ENCODE measurements at places on chromosomes 5 and 9.

DNA sequence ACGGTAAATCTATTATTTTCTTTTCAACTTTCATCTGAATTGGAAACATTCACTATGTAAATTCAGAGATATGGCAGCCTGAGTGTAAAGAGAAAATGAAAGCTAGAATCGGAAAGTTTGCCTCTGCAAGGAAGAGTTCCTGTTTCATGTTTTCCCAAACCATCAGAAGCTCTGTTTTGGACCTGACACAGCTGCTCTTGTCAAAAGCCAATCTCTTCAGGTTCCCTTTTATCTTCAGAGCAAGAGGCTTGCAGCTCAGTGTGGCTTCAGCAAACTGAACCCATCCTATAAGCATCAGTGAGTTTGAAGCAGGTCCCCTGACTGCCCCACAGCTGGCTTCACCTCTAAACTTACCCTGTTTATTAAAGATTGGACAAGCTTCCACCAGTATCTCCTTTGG is 1099.7 kb downstream of the DTWD2 start:
- DNase-seq = no peak

DNA sequence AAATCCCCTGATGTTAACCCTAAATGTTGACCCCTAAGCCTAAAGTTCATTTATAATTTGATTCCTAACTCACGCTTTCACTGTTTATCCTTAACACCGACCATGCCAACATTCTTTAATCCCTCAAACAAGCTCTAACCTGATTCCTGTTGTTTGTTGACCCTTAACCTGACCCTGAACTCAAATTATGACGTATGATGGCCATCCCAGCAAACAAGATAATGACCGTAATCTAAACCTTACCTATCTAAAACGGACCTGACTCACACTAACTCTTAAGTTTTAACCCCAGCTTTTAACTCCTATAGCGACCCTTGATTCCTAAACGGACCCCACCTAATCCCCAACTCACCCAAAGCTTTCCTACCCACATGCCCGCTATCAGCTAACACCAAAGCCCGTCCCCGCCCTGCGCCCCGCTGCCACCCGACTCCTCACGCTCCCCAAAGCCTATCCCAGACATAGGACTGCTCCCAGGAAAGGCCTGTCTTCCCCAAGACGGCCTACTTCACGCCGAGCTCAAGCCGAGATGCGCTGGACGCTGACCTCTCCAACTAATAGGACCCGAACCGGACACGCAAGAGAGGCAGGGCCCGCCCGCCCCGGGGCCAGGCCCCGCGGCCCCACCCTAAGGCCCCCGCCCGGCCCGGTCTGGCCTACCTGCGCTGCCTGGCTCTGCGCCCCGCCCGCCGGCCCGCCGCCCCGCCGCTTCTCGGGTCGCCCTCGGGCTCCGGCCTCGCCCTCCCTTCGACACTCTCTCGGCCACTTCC is 395 bp downstream of the TLN1 start:
- no peak for DNase-seq

DNA sequence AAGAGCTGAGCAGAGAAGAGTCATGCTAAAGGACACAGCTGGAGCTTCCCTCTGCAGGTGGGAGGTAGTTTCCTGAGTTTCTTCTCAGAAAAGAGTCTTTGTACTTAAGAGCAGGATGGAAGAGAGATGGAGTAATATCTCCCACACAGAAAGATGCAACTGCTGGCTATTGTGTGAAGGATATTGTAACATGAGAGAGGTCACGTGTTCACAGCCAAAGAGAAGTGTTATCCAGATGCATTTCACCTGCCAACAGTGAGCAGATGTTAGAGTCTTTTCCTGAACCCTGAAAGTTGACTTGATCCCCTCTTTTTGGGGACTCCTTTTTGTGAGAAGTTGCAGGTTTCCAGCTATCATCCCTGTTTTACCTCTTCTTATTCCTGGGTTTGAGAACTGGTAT is 14.0 kb upstream of the TRIO start:
- no peak for DNase-seq

DNA sequence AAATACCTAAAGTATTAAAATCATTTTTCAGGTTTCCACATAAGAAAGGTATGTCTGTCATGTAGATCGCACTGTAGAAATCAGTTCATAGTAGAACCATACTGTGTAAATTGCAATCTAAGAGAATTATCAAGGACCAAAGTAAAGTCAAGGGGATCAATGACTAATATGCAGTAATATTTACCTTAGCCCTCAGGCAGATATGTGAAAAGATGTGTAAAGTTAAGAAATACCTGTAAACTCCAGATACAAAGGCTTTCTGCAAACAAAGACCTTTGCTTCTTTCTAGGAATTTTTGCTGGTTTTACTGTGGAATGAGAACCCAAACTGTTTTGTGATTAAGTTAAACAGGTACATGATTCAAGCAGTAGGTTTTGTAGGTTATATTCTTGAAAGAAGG is 11.6 kb downstream of the POLK start:
- DNase-seq = no peak

GRCh38 chr9:92564504-92564903 is 28.7 kb upstream of the ECM2 start:
- DNase-seq = peak; percentile 16

GRCh38 chr9:107020040-107020530 is 157.1 kb downstream of the ZNF462 start:
- DNase-seq = peak; percentile 91

DNA sequence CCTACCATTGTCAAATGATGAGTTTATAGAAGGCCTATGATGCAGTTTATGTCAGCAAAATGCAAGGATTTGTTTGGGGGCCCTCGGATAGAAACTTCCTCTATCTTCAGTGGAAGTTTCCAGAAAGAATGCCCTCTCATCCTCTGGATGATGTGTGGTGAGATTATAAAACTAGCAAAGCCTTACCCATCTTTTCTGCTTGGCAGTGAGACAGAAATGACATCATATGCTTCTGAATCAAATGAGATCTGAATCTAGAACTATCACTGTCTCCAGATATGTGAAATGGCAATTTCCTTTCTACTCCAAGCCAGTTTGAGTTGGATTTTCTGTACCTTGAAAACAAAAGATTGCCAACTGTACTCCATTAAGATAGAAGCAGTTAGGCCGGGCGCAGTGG is 60.4 kb upstream of the CKMT2 start:
- DNase-seq = no peak

DNA sequence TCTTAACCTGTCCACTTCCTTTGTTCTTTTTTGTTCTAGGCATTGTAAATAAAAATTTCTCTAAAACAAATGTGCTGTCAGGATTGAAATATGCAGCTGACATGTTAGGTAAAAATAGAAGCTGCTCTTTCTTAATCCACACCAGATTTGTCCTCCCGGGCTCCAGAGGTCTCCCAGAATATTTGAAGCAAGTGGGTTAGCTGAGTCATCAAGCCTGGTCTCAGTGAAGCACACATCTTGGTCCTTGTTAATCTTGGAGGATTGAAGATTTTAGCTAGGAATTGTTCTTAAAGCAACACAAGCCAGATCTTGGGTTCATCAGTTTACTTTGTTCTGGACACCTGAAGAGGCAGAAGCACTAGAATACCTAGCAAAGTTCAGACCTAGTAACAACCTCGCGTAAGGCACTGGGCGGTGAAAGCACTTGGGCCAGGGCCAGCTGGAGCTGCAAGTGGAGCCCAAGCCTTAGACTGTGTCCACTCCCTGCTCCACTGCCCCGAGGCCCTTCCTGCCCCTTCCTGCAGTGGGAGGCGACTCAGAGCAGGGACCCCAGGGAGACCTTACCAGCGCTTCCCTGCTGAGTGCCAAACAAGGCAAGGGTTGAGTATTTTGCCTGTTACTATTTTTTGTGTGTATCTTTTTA is 36.5 kb downstream of the HABP4 start:
- DNase-seq = peak; percentile 93
